ENCODE measurements at places on chromosomes 7 and 10. TPM values are rescaled to one million over a fixed set of nuclear protein-coding genes. Genes with fewer than 3 reads are reported as not detected.

Gene SLC26A5
- total RNA-seq, result not detected

Gene MYH16
- total RNA-seq, result 0.51 TPM

Gene CNNM1
- total RNA-seq, result 23.8 TPM

Gene C10orf143
- total RNA-seq, result 1.2 TPM

Gene ZNF425
- 2.4 TPM for total RNA-seq

Gene ITPRID1
- total RNA-seq, result not detected

Gene DPYSL4
- total RNA-seq, result 19.1 TPM

Gene C10orf53
- not detected for total RNA-seq

Gene CHRM2
- total RNA-seq, result not detected

Gene MEIG1
- total RNA-seq, result 2.5 TPM

Gene GIMAP1
- total RNA-seq, result not detected

Gene SPRN
- 0.28 TPM for total RNA-seq

Gene SPDYE1
- total RNA-seq, result not detected

Data from A549 treated with RU486 at 1 μM for 4 hours (cell line).